Right forelimb (tissue), 1 donor: ENCODE measurements at places on chromosomes 12 and 14.
A peak's percentile ranks its signal among the peaks of the same experiment; 100 is the strongest.

- no peak for DNase-seq
Measured at GRCh38 chr12:104427547-104427938, 29.2 kb upstream of the CHST11 start.

- no peak for DNase-seq
Measured at GRCh38 chr12:7899755-7900154, 27.0 kb upstream of the SLC2A14 start.

DNA sequence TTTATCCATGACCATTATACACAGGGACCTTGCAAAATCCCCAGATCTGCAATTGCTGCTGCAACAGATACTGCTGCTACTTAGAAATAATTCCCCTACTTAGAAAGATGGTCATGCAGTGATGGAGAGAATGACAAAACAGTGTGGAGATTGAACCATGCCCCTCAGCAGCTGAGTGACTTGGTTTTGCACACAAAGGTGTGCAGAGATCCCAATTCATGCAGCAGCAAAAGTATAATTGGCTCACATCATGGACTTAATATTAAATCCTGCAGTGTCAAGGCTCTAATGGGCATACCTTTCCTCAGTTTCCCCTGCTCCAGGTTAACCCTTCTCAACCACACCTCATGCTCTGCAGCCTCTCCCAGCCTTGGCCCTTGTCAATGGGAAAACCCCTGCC lies 3.0 kb upstream of the KRT78 start:
- no peak for DNase-seq

- DNase-seq = no peak
Measured at GRCh38 chr14:44803239-44803905, 158.4 kb downstream of the KLHL28 start.

- DNase-seq = no peak
Measured at GRCh38 chr12:129202109-129202814, 349.0 kb downstream of the GLT1D1 start.

DNA sequence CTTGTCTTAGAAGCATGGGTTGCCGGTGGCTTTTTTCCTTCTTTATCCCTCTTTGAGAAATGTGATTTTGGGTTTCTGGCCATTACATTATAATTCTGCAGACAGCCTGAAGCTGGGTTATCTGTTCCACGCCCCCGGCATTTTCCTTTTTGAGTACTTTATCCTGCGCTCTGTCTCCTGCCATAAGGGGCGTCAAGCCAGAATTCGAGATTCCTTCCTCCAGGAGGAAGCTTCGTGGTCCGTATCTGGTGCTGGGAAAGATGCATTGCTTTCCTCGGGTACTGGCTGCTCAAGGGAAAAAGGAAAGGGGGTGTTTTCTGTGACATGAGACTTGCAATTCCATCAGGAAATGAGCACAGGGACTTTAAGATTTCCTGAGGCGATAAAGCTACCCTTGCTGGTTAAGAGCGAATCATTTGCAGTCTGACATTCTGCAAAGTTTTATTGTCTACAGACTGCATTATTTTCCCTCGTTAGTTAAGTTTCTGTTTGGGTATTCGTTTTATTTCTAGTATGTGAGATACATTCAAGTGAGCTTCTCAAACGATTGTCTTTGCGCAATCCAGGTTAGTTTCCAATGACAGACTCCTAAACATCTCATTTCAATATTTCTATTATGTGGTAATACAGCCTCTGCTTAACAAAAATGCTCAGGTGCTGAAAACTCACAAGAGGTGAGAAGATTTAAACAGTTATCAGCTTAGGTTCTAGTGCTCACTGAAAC lies 694 bp downstream of the AKAP5 start:
- peak; percentile 69 for DNase-seq

- DNase-seq = no peak
Measured at GRCh38 chr12:124949066-124949465, 34.6 kb upstream of the UBC start.

DNA sequence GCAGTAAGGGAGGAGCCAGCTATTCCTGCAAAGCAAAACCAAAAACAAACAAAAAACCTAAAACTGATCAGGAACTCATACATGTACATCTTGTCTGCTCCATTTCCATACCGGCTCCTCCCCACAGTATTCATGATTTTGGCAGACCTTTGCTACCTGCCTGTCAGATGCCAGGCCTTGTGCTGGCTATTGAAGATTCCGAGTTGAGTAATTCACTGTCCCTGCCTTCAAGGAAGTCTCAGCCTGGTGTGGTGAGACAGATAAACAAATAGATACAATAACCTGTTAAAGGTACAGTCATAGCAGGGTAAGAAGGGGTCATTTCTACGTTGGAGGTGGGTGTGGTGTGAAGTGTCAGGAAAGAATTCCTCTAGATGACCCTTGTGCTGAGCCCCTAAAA lies 42.7 kb downstream of the SUSD6 start:
- no peak for DNase-seq

DNA sequence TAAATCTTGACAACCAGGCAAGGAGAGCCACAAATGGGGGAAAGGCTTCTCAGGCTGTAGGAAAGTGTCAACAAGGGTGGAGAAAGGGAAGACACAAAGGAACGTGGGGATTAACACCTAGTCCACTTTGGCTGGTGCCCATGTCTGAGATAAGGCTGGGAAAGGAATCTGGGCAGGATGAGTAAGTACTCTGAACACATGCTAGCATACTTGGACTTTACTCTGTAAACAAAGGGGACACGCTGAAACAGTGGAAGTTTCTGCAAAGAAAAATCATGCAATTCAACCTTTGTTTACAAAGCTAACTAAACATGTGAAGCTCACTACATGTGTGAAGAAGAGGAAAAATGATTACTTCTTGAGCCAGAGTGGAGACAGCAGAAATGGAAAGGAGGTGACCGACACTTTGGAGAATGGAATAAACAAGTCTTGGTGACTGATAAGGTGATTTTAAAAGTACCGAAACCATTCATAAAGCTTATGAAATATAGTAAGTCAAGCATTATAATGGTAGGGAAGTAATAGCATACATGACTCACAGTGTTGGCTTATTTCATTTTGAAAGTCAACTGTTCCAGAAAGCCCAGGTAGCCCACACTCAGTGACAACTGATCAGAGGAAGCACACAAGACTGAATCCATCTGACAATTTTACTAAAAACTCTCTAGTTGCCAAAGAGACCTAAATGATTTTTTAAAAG lies 13.2 kb downstream of the CPNE8 start:
- no peak for DNase-seq

DNA sequence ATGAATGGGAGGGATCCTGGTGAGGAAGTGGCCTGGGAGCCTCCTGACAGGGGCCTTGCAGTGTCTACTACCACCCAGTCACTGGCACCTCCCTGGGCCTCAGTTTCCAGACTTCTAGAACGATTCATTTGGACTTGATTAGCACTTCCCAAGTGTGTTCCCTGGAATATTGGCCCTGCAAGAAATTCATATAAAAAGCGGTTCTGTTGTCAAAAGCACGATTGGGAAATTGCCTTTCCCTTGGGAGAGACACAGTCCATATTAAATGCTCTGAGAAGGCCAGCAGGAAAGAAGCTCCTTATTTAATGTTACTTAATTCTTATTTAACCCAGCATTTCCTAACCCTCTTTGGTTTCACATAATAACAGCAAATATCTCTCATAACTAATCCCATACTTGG lies 61.9 kb downstream of the DRAM1 start:
- DNase-seq = no peak

DNA sequence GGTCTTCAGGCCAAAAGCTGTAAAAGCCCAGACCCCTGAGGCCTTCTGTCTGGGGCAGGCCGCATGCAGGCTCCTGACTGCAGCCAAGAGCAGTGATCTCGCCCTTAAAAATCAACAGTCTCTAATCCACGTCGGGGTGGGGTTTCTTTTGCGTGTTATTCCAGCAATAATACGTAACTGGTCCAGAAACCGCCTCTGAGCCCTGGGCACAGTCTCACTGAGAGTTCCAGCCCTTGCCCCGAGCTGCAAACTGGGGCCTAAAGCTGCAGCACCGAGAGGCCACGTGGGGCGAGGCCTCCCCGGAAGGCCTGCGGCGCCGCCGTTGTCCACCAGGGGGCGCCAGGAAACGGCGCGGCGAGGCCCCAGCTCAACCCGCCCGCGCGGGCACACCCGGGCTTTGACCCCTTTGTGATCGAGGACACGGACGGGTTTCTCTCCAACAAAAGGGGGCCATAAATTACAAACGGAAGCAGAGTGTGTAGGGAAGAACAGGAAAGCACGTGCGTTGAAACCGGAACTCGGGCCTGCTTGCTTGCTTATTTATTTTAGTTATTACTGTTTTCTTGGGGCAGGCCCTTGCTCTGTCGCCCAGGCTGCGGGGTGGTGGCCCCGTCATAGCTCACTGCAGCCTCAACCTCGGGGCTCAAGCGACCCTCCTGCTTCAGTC lies 87.2 kb downstream of the NINJ2 start:
- DNase-seq = peak; percentile 88
